ENCODE measurements at places on chromosomes 6 and 20.
A peak's percentile ranks its signal among the peaks of the same experiment; 100 is the strongest.

DNA sequence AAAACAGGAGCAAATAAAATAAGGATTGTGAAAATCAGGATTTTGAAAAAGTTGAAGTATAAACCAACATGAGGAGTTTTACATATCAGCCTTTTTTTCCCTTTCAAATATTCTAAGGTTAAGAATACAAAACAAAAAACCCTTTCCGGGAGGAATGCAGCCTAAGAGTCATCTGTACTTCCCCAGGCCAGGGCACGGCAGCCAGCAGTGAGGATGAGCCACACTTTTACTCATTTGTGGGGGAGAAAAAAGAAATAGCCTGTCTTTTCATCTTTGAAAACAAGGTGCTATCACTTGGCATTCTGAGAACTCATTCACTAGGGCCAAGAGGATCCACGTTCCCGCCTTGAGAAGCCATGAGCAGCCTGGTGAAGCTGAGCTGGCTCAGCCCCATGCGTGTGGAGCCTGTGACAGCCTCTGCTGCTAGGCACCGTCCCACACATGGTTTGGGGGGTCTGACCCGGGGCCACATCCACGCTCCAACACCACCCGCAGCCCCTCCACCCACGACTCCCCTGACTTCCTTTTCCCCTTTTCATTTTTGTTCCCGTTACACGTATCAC, 11.2 kb downstream of the SLC22A1 start:
- DNase-seq = no peak
- H3K27ac ChIP-seq = peak overlapping the region; percentile 35
- H3K4me3 ChIP-seq = no peak overlapping the region
- peaks cover 21% of the 10 kb centered on the region for H3K4me1 ChIP-seq
- peaks cover 11% of the 10 kb centered on the region for H3K36me3 ChIP-seq

GRCh38 chr6:137217801-137218472, 1.2 kb downstream of the IFNGR1 start:
- H3K27me3 ChIP-seq = peaks cover 4% of the 10 kb centered on the region
- DNase-seq = no peak
- H3K27ac ChIP-seq = peak overlapping the region; percentile 100
- peak overlapping the region; percentile 100 for H3K4me3 ChIP-seq

- peaks cover 66% of the 10 kb centered on the region for H3K4me1 ChIP-seq
- H3K27me3 ChIP-seq = no peaks in the 10 kb centered on the region
- H3K27ac ChIP-seq = peak overlapping the region; percentile 97
- H3K36me3 ChIP-seq = peaks cover 27% of the 10 kb centered on the region
Measured at GRCh38 chr6:11714116-11714797, 64.3 kb downstream of the ADTRP start.

- H3K27me3 ChIP-seq = no peaks in the 10 kb centered on the region
- DNase-seq = no peak
- peaks cover 7% of the 10 kb centered on the region for H3K36me3 ChIP-seq
- H3K4me1 ChIP-seq = peaks cover 7% of the 10 kb centered on the region
- H3K27ac ChIP-seq = peak overlapping the region; percentile 48
- H3K4me3 ChIP-seq = no peak overlapping the region
Measured at GRCh38 chr20:47359530-47360296, 3.2 kb upstream of the ZMYND8 start.

DNA sequence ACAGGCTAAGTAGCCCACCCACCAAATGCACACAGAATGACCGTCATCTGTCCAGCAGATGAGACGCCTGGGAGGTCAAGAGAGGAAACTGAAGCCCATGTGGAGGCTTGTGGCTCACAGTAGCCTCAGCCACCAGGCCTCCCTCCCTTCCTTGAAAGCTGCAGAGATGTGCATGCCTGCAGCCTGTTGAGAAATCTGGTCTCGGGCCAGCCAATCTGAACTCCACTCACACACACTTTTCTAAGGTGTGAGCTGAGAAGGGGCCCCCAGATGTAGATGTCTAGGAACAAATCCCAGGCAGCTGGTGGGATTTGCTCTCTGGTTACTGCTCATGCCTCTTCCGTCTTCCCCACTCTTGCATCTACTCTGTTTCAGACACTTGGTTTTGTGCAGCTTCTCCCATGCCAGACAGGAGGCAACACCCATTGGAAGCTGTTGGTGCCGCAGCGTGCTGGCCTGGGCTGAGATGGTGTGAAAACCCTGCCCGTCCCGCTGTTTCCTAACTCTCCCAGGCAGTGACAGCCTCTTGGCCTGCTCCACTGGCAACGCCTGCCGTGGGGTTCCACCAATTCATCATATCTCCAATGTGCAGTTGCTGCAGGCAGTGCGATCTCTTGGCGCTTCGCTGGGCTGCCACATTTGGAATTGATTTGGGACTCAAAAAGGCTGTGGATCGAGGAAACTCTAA, 24.1 kb upstream of the PAX1 start:
- H3K4me1 ChIP-seq = no peaks in the 10 kb centered on the region
- no peak for DNase-seq
- no peak overlapping the region for H3K27ac ChIP-seq
- no peaks in the 10 kb centered on the region for H3K27me3 ChIP-seq

- peaks cover 8% of the 10 kb centered on the region for H3K4me1 ChIP-seq
- no peak overlapping the region for H3K27ac ChIP-seq
- no peak overlapping the region for H3K4me3 ChIP-seq
- no peak for DNase-seq
- no peaks in the 10 kb centered on the region for H3K27me3 ChIP-seq
Measured at GRCh38 chr6:157304899-157305663, 18.2 kb downstream of the TMEM242 start.

GRCh38 chr20:56574531-56575142, 41.6 kb downstream of the FAM209B start:
- no peak overlapping the region for H3K4me3 ChIP-seq
- no peaks in the 10 kb centered on the region for H3K36me3 ChIP-seq
- H3K27ac ChIP-seq = no peak overlapping the region

DNA sequence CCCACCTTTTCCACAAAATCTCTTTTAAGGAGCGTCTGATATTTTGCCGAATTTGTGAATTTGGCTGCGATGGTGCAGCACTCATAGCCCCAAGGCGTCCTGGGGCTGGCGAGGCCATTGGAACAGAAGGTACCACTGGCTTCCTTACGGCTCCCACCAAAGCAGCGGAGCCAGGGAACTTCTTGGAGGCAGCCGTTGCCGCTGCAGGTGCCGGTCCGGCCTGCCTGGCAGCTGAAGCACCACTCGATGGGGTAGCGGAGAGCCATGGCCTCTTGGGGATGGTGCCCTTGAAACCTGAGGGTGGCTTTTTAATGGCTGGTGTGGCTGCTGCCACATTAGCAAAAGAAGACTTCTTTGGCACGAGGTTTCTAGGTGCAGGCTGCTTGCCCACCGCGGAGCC, 29.8 kb downstream of the DIDO1 start:
- no peaks in the 10 kb centered on the region for H3K27me3 ChIP-seq
- H3K4me3 ChIP-seq = no peak overlapping the region
- peaks cover 54% of the 10 kb centered on the region for H3K4me1 ChIP-seq
- no peak for DNase-seq

- no peak overlapping the region for H3K27ac ChIP-seq
- H3K4me3 ChIP-seq = no peak overlapping the region
- peaks cover 2% of the 10 kb centered on the region for H3K27me3 ChIP-seq
- DNase-seq = no peak
- H3K4me1 ChIP-seq = no peaks in the 10 kb centered on the region
Measured at GRCh38 chr6:150448221-150448620, 79.4 kb downstream of the IYD start.

Measured in activated T-helper 1 cell treated with anti-CD3 and anti-CD28 coated beads, Interleukin-12 subunit alpha, Interleukin-12 subunit beta, Interleukin-2, Interleukin-4 antibody, amounts not matched to agents 30 ng/mL and 10 ng/mL and 1 ng/mL, durations not matched to agents 14 hours and 24 hours and 36 hours (primary cell).